ENCODE measurements at places on chromosomes 1 and 21.

DNA sequence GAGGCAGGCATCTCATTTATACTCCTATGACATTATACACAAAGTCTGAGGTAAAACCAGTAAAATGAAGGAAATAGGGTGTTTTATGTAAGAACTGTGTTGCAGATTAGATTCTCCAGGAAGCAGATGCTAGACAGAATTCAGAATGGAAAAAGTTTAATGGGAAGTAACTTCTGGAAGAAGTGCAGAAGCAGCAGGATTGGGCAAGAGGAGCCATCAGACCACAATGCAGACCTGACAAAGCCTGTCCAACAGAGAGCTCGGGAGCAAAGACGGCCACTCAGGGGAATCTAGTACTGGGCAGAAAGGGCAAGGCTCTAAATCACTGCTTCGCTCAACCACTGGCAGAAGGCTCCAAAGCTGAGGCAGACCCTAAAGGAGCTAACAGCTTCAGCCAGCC lies 33.7 kb downstream of the FBXO42 start:
- no peak for DNase-seq

DNA sequence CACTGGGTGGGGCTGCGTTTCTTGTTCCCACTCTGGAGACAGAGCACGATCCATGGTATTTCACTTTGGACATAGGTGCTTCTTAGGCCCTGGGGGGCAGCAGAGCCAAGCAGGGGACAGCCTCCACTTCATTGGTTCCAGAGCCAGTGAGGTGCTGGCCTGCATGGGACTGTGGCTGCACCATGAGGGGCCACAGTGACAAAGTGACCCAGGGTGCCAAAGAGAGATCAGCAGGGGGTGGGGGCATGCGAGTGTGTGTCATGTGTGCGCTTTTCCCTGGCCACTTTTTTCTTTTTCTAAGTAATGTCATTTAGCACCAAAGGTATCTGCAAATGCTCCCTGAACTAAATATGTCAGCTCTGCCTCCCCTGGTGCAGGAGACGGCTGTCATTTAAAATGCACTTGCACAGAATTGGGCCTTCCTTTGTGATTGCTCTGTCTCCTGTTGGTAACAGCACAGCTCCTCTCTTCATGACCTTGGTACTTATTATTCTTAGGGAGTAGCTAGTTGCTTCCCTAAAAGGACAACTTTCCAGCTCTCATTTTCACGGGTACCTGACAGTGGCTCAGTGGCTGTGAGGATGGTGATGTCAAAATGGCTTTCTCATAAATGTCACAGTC lies 75.5 kb upstream of the VAMP3 start:
- no peak for DNase-seq

GRCh38 chr1:78649628-78650027 lies at the start of gene IFI44:
Gene IFI44, plus strand, starts transcription at chr1:78649831. Its CDS starts 365 bp downstream, at chr1:78650196.
- peak; percentile 77 for DNase-seq

DNA sequence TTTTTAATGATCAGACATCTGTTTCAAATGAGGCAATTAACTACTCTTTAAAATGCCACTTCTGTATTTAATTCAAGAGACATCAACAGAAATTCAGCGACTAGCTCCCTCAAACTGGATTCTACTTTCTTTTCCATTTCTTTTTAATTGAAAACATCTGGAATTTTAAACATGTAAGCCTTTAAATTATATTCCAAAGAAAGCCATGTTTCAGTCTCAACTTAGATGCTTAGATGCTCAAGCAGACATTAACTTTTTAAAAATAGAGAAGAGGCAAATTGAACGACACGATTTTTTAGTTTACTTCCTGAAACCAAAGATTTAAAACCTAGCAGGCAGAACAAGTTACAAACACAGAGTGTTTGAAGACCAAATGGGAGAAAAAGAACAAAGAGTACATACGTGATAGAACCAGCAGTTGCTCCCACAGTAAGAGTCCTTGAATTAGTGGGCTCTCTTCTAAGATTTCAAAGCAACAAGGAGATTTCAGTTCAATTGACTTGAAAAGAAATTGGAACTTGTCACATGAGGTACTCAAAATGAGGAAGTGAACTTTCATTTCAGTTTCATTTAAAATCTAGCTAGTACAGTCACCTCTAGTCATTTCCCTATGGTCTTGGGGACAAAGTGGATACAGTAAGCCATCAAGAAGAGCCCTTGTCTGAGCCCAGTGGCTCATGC lies at the start of gene CTSS:
Gene CTSS, minus strand, starts transcription at position 483 of the 681 bp plus-strand sequence. CDS start 1,015 bp downstream, outside the sequence.
- DNase-seq, result no peak

GRCh38 chr1:232613752-232614381 lies 16.1 kb downstream of the SIPA1L2 start:
- DNase-seq, result no peak

DNA sequence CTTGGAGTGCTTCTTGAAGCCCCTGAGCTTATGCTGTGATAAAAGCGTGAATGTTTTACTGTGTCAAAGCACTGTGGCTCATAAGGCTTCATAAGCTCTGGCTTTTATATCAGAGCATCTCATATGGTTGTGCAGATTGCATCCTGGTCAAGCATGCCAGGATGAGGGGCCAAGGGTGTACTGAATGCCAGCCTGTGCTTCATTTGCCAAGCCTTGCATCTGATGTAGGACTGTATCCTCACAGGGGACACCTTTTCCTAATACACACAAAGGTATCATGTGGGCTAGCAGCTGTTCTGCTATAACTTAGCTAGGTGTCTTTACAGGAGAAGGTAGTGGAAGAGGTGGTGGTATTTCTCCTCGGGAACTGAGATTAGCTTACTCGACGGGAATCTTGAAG lies 134.7 kb downstream of the ST6GALNAC3 start:
- DNase-seq, result no peak

DNA sequence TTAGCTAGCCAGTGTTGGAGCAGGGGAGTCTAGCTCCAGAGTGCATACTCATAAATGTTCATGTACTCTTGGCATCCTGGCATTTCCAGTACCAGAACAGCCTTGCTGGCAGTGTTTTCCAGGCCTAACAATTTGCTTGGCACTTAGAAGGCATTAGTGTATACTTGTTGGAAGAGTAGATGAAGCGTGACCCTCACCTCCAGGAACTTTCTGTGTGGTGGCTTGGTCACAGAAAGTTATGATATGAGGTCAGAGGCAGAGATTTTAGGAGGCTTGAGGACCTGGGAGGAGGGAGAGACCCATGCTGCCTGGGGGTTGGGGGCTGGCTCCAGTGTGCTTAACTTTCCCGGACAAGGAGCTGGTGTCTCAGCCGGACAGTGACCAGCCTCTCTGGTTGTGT lies 52.7 kb upstream of the GCLM start:
- no peak for DNase-seq

- no peak for DNase-seq
Observed at GRCh38 chr1:182200025-182200812, 138.7 kb upstream of the ZNF648 start.

- DNase-seq, result no peak
Observed at GRCh38 chr1:161216945-161217712, 2.0 kb downstream of the FCER1G start.

- no peak for DNase-seq
Observed at GRCh38 chr1:240712014-240712731, 100.2 kb upstream of the GREM2 start.

DNA sequence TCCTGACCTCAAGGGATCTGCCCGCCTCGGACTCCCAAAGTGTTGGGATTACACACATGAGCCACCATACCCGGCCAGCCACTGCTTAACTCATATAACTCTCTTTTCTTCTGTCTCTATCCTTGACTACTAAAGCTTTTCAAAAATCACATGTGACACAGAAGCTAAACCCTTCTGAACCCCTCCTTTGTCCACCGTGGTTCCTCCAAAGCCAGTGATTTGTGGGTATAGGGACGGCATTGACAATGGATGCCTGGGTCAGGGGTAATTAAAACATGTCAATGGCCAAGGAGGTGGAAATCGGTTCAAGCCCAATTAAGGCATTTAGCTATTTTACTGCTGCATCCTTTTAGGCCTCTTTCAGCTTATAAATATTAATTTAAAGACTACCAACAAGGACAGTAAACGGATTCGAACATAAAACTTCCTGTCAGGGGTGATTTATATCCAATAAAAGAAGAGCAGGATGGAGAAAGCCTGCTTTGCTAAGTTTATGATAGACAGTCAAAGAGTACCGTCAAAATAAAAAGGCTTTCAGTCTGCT lies 242.3 kb downstream of the GPATCH2 start:
- no peak for DNase-seq

DNA sequence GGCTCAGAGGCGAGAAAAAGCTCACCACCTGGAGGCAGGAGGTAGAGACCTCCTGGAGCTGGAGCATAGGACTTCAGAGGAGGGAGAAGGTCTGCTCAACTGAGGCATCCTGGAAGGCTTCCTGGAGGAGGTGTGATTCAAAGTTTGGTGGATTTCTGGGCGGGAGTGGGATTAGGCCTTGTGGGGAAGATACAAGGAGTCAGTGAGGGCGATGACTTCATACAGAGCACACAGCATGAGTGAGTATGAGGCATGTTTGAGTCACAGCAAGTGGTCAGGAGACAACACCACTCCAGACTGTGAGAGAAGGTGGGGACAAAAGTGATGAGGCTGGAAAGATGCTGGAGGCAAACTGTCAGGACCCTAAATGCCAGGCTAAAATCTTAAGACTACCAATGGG lies 77.6 kb downstream of the MATN1 start:
- no peak for DNase-seq

GRCh38 chr1:221708076-221708571 lies 33.8 kb downstream of the DUSP10 start:
- peak; percentile 89 for DNase-seq

DNA sequence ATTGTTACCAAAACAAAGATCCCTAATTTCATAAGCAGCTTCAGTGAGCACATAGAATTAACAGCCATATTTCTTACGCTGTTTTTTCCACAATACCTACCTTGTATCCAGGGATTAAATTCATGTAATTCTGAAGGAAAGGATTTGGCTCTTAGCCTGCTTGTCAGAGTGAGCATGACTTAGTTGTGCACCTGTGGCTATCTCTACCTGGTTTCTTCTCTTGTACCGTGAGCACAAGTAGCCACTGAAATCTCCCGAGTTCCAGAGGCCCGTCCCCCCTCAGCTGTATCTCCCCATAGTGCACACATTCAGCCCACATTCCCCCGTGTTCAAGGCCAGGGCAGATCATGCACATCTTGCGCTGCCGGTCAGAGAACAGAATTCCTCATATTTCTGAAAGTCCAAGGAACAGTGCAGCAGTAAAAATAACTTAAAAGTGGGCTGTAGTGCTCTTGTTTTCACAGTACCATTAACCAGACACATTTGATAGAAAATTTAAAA lies 2.3 kb downstream of the TENT5C start:
- DNase-seq, result no peak

- DNase-seq, result no peak
Observed at GRCh38 chr1:97926017-97926708, 5.3 kb upstream of the DPYD start.

DNA sequence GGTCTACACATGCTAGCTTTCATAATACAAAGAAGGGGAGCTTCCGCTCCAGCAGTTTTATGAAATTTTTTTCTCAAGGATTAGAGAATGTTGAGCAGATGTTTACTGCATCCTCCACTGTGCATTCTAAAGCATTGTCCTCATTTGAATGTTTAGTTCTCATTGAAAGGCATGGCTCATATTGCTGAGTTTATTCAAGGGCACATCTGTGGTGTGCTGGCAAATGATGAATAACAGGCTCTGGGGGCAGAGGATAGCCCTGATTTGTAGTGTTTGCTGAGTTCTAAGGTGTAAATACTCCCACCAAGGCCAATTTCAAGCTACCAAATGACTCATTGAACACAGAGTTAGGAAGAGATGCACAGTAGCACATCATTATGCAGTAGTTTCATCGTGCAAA lies 303.2 kb upstream of the FAM78B start:
- no peak for DNase-seq
